ENCODE measurements at places on chromosomes 5 and 9.

- peak; percentile 68 for DNase-seq
Measured at GRCh38 chr5:134524826-134525682, at the start of gene JADE2. JADE2 (plus strand) TSS chr5:134525670; CDS start chr5:134535858, 10,188 bp downstream.

DNA sequence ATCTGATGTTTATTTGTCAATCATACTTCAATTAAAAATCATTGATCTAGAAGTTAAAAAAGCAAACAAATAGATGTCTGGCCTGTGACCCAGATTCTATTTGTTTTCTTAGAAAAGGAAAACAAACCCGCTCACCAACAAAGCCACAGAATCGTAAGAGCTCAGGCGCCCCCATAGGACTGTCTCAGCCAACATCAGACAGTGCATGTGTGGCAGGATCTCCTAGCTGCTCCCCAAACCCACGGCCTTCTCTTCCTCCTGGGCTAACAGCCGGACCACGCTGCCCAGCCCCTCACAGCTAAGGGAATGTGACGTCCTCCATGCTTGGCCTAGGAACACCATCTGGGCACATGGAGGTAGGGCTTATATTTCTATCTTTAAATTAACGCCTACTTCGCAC is 19.4 kb downstream of the OR2Y1 start:
- DNase-seq: no peak

- DNase-seq: no peak
Measured at GRCh38 chr9:131927091-131927490, 152.6 kb downstream of the MED27 start.

- DNase-seq: no peak
Measured at GRCh38 chr5:131672776-131673175, 37.7 kb upstream of the RAPGEF6 start.

GRCh38 chr5:9020996-9021395 is 524.9 kb downstream of the SEMA5A start:
- DNase-seq: no peak

DNA sequence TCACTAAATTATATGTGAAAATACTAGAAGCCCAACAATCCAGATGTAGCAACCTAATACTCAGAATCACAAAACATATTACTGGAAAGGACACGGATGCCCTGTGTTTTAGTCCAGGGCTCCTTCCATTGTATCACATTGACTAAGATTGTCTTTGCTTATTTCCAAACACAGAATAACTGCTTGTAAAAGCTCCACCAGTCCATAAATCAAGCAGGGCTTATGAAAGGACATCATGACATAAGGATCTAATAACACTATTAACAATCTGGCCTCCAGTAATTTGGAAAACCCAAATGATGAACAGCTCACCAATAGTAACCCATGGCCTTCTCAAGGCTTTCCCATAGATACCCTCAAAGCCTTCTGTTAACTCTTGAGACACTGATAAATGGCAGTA is 39.8 kb downstream of the WDR41 start:
- no peak for DNase-seq

DNA sequence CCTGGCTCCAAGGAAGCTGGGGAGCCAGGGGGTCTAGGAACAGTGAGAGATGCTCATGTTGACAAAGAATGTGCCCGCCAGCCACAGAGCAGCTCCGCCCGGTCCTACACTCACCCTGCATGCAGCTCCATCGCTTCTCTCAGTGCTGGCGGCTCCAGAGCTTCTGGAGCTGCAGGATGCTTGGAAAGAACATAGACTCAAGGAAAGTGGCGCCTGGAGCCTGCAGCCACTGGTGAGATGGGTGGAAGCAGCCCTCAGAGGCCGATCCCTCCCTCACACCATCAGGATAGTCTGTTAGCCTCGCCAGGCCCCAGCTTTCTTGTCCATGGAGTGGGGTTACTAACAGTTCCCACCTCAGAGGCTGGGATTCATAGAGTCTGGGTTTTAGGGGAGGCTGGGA is 26.4 kb upstream of the SLC6A19 start:
- DNase-seq: no peak

All from activated T-helper 1 cell treated with anti-CD3 and anti-CD28 coated beads, Interleukin-2, amount 50 U/mL, for 16 hours (primary cell).